ENCODE measurements at places on chromosomes 1 and 21.
A peak's percentile ranks its signal among the peaks of the same experiment; 100 is the strongest.

- no peak for DNase-seq
These were observed 1707.7 kb downstream of the BRINP3 start for GRCh38 chr1:188769936-188770335.

DNA sequence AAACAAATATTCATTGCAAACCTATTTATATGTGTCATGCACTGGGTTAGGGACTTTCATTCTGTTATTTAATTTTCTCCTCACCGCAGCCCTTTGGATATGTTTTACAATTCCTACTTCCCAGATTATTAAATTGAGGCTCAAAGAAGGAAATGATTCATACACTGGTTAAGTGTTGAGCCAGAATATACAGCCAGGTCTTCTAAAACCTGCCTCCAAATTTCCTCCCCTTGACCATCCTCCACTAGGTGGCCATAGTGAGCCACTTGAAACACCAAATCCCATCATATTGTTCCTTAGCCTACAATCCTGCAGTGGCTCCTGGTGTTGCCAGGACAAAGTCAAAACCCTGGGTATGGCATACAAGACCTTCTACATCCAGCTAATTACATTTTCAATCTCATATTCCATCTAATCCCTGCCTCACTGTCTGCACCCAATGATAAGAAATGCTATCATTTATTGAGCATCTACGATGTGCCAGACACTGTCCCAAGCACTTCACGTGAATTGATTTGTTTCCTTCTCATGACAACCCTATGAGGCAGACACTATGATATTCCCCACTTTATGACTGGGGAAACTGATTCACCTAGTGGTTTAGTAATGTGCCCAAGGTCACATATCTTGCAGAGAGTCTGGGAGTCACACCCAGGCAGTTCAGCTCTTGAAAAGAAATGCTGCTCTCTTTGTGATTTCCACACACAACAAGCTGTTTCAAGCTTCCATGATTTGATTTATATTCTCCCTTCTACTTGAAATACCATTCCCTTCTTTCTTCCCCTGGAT is 23.6 kb upstream of the KIRREL1 start:
- DNase-seq, result no peak

- DNase-seq, result no peak
These were observed 39.4 kb upstream of the GADD45A start for GRCh38 chr1:67645495-67646144.

DNA sequence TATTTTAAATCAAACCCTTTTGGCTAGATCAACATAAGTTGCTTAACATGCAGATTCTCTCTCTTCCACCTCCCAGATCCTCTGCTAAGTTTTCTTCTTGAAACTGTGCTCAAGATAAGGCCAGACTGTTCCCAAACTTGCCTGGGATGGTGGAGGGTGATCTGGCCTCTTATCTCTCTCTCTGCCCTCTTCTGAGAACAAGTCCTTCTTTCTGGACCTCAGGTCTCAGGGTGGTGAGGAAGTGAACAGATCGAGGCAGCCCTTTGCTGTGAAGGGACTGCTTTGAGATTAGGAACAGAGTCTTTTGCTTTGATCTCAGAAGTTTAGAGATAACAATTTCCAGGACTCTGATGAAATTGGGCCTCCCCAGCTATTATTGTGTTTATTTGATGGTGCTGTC is 70.7 kb downstream of the HUNK start:
- DNase-seq, result no peak

DNA sequence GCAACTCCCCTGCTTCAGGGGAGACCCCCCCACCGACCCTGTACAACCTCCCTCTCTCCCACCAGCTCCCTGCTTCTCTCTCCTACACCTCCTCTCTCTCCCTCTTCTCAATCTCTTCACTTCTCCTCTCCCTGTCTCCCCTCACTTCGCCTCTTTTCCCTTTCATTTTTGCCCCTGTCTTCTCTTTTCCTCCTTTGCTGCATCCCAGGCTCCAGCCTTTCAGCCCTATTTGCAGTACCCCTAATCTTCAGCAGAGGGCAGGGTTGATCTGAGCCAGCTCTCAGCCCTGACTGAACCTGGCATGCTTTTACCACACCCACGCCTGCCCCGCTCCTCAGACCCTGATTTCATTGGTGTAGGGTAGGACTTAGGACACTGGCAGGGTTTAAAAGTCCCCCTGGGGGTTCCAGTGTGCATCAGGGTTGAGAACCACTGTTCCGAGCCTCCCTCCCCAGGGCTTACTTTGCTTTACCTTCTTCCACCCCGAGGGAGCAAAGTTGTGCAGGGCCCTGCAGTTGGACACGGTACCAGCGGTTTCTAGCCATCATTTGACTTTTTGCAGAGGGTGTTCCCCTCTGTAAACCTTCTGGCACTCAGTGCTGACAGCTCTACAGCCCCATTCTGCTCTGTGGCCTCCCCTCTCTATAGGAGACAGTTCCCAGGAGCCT is 67.3 kb upstream of the CNTN2 start:
- peak; percentile 15 for DNase-seq

DNA sequence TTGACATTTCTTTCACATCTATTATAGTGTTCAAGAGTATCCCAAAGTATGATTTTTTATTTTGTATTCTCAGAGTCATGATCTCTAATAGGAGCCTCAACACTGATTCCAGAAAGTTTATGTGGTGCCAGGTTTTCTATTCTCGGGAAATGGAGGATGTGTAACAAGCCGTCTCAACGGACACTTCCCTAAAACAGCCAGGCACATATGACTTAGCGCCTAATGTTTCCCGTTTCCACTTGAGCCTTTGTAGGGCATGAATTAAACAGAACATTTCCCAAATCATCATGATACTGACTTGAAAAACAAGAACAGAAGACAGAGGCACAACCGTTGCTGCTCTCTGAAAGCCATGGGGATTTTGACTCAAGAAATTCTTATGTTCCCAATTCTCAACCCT is 8.0 kb downstream of the CYYR1 start:
- no peak for DNase-seq

DNA sequence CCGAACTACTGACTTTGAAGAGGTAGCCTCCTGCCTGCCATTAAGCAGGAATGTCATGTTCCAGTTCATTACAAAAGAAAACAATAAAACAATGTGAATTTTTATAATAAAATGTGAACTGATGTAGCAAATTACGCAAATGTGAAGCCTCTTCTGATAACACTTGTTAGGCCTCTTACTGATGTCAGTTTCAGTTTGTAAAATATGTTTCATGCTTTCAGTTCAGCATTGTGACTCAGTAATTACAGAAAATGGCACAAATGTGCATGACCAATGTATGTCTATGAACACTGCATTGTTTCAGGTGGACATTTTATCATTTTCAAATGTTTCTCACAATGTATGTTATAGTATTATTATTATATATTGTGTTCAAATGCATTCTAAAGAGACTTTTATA is 159.8 kb upstream of the SGIP1 start:
- no peak for DNase-seq

- DNase-seq, result no peak
These were observed 5.3 kb downstream of the SKI start for GRCh38 chr1:2233468-2233867.

DNA sequence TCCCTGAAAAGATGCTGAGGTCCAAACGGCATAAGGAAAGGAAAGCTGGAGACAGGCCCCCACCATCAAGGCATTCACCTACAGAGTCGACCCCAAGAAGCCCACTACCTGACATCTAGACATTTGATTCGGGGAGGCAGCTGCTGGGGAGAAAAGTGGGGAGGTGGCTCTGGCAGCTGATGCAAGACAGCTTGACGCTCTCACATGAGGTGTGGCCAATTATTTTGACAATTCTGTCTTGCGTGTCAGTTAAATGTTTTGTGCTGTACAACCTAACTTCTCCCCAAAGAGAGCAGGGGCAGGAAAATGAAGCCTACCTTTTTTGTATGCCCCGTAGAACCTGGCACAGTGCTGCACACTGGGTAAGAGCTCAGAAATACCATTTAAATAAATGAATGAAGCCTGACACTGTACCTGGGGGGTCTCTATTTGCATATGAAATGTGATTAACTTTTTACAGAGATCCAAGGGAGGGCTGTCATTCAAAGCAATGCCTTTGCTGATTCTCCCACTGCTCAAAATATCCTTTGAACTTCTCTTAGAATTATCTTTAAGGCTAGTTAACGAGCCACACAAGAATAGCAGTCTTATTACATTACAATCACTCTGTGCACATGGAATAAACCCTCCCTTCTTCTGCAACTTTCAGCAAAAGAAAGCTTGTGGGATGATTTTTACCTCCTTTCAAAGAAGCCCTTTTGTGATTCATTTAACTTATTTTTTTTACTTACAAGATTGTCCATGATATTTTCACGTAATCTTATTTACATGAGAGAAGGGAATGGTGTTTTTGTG is 163.2 kb downstream of the TNR start:
- no peak for DNase-seq

DNA sequence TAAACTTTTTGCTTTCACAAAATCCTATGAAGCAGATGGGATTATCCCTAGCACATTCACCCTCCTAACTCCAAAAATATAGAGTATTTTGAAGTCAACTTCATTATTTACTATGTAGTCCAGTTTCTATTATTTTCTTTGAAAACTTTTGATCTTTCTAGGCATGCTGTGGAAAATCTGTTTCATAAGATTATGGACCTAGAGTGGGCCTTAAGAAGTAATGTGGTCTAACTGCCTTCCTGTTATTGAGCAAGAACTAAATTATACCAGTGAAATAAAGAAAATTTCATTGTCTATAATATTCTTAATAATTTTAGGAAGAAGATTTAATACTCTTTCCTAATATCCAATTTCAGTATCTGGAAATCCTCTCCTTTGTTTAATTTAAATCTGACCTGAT is 58.1 kb downstream of the PRKACB start:
- DNase-seq, result no peak

DNA sequence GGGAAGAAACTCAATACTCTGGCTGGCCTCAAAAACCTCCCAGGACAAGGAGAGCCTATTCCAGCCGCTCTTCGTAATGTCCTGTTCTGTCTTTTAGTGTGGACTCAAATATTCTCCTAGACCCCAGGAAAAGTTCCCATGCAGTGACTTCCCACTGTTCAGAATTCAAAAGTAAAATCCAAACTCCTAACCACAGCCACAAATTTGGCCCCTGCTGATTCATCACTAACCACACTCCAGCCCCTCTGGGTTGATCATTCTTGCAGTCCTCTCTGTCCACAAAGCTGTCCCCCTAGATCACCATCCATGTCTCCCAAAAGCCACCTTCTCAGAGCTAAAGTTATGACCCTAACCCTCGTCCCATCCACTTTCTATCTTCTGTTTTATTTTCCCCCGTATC is 5.1 kb downstream of the CTNNBIP1 start:
- no peak for DNase-seq

DNA sequence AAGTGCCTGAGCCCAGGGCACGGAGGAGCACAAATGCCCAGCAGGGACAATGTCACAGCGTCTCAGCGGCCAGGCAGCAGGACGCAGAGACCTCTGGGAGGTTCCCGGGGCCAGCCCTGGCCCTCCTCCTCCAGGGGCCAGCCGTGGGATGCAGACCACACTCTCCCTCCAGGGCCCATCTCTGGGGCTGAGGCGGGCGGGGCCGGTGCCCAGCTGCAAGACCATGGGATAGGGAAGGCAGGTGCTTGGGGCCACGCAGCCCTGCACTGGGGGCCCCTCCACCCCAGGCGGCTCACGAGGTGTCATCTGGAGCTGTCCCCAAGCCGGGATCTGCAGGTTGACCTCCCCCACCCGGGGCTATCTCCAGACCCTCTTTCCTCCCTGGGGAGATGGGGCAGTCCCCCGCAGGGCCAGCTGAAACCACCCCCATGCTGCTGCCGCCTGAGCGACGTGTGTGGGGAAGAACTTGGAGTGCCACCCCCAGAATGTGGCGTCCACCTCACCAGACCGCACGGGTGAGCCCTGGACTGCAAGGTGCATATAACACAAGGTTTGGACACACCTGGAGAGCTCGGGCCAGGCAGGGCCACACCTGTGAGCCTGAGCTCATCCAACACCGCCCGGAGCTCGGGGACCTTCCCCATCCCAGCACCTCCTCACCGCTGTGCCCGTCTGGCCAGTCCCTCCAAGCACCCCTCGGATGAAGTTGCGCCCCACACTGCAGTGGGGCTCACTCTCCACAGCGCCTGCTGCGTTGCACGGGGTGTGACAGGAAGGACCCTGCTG is 4.1 kb upstream of the TTLL10 start:
- DNase-seq, result no peak

- DNase-seq, result no peak
These were observed 89.2 kb upstream of the OLFM3 start for GRCh38 chr1:102085896-102086295.

DNA sequence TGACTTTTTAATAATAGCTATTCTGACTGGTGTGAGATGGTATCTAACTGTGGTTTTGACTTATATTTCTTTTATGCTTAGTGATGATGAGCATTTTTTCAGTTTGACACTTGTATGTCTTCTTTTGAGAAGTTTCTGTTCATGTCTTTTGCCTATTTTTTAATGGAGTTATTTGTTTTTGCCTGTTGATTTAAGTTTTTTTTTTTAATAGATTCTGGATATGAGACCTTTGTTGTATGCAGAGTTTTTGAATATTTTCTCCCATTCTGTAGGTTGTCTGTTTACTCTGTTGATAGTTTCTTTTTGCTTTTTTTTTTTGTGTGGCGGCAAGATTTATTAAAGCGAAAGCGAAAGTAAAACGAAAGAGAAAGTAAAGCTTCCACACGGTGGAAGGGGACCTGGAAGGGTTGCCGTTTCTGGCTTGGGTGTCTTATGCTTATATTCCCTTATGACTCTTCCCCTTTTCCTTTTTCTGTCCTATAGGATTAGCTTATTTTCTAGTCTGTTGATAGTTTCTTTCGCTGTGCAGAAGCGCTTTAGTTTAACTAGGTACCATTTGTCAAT is 67.6 kb downstream of the TBX19 start:
- DNase-seq, result no peak

DNA sequence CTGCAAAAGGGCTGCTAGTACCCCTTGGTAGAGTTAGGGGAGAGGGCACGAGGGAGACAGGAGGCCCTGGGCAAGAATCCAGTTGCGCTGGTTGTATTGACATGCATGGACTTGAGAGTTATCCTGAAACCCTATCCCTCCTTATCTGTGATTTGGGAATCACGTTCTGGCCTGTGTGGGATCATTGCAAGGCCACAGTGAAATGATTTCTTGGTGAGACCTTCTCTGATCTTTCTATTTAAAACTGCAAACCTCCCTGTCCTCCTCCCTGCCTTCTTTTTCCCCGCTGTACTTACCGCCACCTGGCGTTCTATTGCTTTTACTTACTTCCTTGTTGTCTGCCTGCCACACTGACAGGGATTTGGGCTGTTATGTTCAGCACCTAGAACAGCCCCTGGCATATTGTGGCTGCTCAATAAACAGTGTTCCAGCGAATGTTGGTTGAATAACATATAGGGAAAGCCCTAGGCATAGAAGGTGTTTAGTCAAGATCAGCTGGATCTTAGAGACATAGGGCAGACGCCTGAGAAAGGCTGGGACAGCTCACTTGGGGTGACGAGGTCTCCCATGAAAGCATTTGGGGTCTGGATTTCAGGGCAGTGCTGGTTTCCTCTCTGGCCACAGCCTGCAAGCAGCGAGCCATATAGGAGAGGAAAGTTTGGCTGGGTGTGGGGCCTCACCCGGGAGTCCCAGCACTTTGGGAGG is 25.6 kb downstream of the ALPL start:
- DNase-seq, result no peak

Data from stimulated activated CD4-positive, alpha-beta T cell treated with anti-CD3 and anti-CD28 coated beads, TNF-alpha, amount 100 ng/mL, for 4 hours (primary cell).